ENCODE measurements at places on chromosomes 2 and 18. TPM values are rescaled to one million over a fixed set of nuclear protein-coding genes. Genes with fewer than 3 reads are reported as not detected.

Gene ZNF519
- 7.4 TPM for total RNA-seq

Gene LRRTM1
- total RNA-seq = not detected

Gene ABCB11
- total RNA-seq = 0.02 TPM

Gene SLC66A2
- 28.7 TPM for total RNA-seq

Gene FOXD4L1
- 0.07 TPM for total RNA-seq

Gene DCDC2C
- total RNA-seq = not detected

Gene SLC25A12
- total RNA-seq = 25.1 TPM

Gene EGR4
- not detected for total RNA-seq

Gene SETBP1
- 1.9 TPM for total RNA-seq

Gene UGT1A5
- not detected for total RNA-seq

Gene CHRNG
- not detected for total RNA-seq

Gene SERPINB3
- not detected for total RNA-seq

Gene SMCHD1
- total RNA-seq = 38.3 TPM

Gene SLC4A3
- total RNA-seq = 2.6 TPM

Gene TUBA3E
- not detected for total RNA-seq

Gene RSAD2
- total RNA-seq = 157 TPM

Gene CCDC68
- total RNA-seq = 0.30 TPM

Gene PTH2R
- not detected for total RNA-seq

Gene EML6
- 1.6 TPM for total RNA-seq

Data from M059J (cell line).